ENCODE measurements at places on chromosomes 1 and 21. TPM values are rescaled to one million over a fixed set of nuclear protein-coding genes. Genes with fewer than 3 reads are reported as not detected.

NBPF10 gene
- 2.7 TPM for total RNA-seq

DNA sequence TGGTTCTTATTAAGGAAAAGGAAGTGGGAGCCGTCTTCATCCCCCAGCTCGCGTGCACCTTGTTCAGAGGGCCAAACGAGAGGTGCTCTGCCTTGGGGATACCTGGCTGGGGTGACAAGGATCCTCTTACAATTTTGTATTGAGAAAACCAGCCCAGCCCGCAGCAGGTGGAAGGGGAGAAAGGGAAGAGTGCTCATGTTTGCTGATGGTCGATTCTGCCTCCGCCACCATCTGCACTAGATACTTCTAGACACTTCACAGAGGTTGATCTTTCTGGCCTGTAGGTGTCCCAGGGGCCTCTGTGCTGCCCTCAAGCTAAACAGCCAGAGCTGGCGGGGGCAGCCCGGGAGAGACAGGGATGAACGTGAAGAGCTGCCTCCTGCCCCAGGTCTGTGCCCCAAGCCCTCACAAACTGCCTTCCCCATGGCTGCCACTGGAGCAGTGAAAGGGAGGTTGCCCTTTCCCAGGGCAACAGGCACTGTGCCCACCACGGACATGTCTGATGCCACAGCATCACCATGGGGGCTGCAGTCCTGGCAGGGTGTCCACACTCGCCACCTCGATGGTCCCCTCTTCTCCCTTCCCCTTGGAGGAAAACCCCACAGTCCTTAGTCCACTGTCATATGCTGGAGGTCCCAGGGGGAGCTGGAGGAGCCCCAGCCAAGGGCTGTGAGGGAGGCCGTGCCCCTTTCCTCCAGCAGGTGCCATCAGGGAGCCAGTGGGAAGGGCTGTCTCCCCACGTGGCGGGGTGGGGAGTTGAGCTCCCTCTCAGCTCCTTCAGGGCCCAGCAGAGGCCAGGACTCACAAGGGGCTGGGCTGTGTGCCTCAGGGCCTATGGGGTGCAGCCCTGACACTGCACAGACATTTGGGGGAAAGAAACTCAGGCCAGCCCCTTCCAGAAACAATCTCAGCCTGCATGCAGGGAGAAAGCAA is 8.1 kb downstream of the ADPRS start:
- H3K36me3 ChIP-seq = peaks cover 2% of the 10 kb centered on the region
- H3K4me1 ChIP-seq = no peaks in the 10 kb centered on the region
- H3K27me3 ChIP-seq = no peaks in the 10 kb centered on the region

GRCh38 chr1:195516036-195516435 is 1092.2 kb downstream of the KCNT2 start:
- no peak overlapping the region for H3K27ac ChIP-seq
- no peaks in the 10 kb centered on the region for H3K36me3 ChIP-seq
- DNase-seq = no peak
- H3K4me1 ChIP-seq = no peaks in the 10 kb centered on the region
- no peaks in the 10 kb centered on the region for H3K27me3 ChIP-seq

GRCh38 chr1:228352677-228353481 is 53.8 kb downstream of the TRIM11 start:
- no peaks in the 10 kb centered on the region for H3K4me1 ChIP-seq
- H3K27me3 ChIP-seq = no peaks in the 10 kb centered on the region
- no peak for DNase-seq
- peaks cover 6% of the 10 kb centered on the region for H3K36me3 ChIP-seq
- no peak overlapping the region for H3K27ac ChIP-seq

TDRD10 gene
- not detected for total RNA-seq

GRCh38 chr1:56387071-56387740 is 192.2 kb downstream of the PLPP3 start:
- H3K4me1 ChIP-seq = no peaks in the 10 kb centered on the region
- H3K27ac ChIP-seq = no peak overlapping the region
- no peak overlapping the region for H3K4me3 ChIP-seq
- DNase-seq = no peak
- no peaks in the 10 kb centered on the region for H3K36me3 ChIP-seq

GRCh38 chr21:37496972-37497371 is 130.4 kb downstream of the DYRK1A start:
- DNase-seq = no peak
- H3K36me3 ChIP-seq = peaks cover 34% of the 10 kb centered on the region
- H3K4me3 ChIP-seq = no peak overlapping the region
- no peak overlapping the region for H3K27ac ChIP-seq
- H3K27me3 ChIP-seq = no peaks in the 10 kb centered on the region

DNA sequence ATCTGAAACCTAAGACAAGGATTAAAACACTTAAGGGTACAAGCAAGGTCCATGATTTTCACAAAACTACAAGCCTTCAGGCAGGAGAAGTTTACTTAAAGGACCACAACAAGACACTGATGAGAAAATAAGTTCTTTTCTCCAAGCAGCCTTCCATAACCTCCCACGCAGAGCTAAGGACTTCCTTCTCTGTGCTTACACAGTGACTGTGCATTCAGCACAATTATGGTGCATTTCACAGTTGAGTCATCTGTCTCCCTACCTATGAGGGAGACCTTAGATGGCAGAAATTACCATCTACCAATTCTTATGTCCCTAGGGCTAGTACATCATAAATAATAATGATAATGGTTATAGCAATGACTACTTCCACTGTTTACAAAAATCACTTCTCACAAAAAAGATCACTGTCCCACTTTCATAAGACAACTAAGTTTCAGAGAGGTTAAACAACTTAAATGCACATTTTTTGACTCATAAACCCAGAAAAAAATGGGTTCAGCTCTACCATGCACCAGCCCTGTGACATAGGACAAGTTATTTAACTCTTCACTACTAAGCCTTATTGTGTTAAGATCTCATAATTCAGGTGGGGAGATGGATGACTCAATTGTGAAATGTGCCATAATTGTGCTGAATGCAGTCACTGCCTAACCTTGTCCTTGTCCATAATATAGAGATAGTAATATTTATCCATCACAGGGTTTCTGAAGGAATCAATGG is 45.3 kb downstream of the TARBP1 start:
- H3K36me3 ChIP-seq = peaks cover 6% of the 10 kb centered on the region
- H3K27me3 ChIP-seq = no peaks in the 10 kb centered on the region
- DNase-seq = no peak
- no peak overlapping the region for H3K4me3 ChIP-seq

GRCh38 chr1:180484490-180484889 is 17.9 kb downstream of the ACBD6 start:
- H3K27me3 ChIP-seq = no peaks in the 10 kb centered on the region
- H3K27ac ChIP-seq = no peak overlapping the region
- H3K36me3 ChIP-seq = peaks cover 22% of the 10 kb centered on the region

- no peaks in the 10 kb centered on the region for H3K4me1 ChIP-seq
- no peak overlapping the region for H3K27ac ChIP-seq
- no peak overlapping the region for H3K4me3 ChIP-seq
- H3K36me3 ChIP-seq = no peaks in the 10 kb centered on the region
- H3K27me3 ChIP-seq = no peaks in the 10 kb centered on the region
Measured at GRCh38 chr21:39946199-39946598, 79.0 kb downstream of the PCP4 start.

GRCh38 chr1:87226341-87226760 is 102.3 kb upstream of the LMO4 start:
- no peaks in the 10 kb centered on the region for H3K27me3 ChIP-seq
- H3K27ac ChIP-seq = no peak overlapping the region
- no peaks in the 10 kb centered on the region for H3K4me1 ChIP-seq
- no peak overlapping the region for H3K4me3 ChIP-seq

GRCh38 chr1:237124856-237125462 is 83.0 kb downstream of the RYR2 start:
- no peak overlapping the region for H3K4me3 ChIP-seq
- no peak for DNase-seq
- no peaks in the 10 kb centered on the region for H3K27me3 ChIP-seq
- no peaks in the 10 kb centered on the region for H3K4me1 ChIP-seq
- H3K27ac ChIP-seq = no peak overlapping the region
- H3K36me3 ChIP-seq = no peaks in the 10 kb centered on the region

- no peak overlapping the region for H3K4me3 ChIP-seq
- DNase-seq = no peak
- H3K27ac ChIP-seq = no peak overlapping the region
- H3K4me1 ChIP-seq = no peaks in the 10 kb centered on the region
Measured at GRCh38 chr1:201268604-201269151, 14.6 kb upstream of the PKP1 start.

DNA sequence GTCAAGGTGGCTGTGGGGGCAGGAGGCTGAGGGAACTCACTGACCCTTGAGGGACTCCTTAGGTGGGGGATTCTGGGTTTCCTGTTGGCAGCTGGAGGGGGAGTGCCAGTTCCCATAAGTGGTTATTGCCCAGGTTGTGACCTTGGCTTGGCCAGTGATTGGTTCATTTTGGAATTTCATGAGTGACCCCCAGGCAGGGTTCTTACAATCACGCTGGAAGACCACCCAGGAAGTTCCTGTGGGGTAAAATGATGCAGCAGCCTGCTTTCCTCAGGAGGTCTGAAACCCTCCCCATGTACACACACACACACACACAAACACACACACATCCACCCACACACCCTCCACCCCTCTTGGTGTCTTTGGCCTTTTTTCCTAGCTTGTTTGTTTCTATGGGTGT is 16.9 kb downstream of the VANGL1 start:
- peaks cover 6% of the 10 kb centered on the region for H3K36me3 ChIP-seq
- H3K4me3 ChIP-seq = no peak overlapping the region
- no peak for DNase-seq
- H3K27me3 ChIP-seq = no peaks in the 10 kb centered on the region

GRCh38 chr1:44713321-44713781 is 17.6 kb downstream of the RNU5D-1 start:
- peaks cover 2% of the 10 kb centered on the region for H3K27me3 ChIP-seq
- no peak for DNase-seq
- H3K36me3 ChIP-seq = no peaks in the 10 kb centered on the region
- H3K4me3 ChIP-seq = no peak overlapping the region

Measured in T-cell (primary cell).